Stimulated activated CD4-positive, alpha-beta T cell treated with anti-CD3 and anti-CD28 coated beads, TNF-alpha, amount 100 ng/mL, for 48 hours (primary cell): ENCODE measurements at places on chromosomes 5 and 9.

DNA sequence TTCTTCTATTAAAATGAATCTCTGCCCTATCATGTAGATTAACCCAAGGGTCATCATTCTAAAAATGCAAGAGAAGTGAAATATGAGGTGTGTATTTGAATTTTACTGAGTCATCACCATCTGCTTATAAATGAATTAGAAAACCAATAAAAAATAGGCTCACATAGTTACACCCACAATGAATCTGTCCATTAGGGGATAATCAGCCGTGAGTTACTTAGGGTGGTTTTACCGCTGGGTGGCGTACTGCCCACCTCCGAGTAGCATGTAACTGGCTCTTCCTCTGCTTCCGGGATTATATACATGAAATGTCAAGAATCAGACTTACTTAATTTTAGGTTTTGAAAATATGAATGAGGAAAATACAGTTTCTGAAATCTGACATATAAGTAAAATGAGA, 332.9 kb upstream of the CCNG1 start:
- no peak for DNase-seq

- no peak for DNase-seq
Measured at GRCh38 chr5:123209502-123210027, 120.5 kb downstream of the PRDM6 start.

- no peak for DNase-seq
Measured at GRCh38 chr9:134320868-134321471, 5.3 kb upstream of the RXRA start.

DNA sequence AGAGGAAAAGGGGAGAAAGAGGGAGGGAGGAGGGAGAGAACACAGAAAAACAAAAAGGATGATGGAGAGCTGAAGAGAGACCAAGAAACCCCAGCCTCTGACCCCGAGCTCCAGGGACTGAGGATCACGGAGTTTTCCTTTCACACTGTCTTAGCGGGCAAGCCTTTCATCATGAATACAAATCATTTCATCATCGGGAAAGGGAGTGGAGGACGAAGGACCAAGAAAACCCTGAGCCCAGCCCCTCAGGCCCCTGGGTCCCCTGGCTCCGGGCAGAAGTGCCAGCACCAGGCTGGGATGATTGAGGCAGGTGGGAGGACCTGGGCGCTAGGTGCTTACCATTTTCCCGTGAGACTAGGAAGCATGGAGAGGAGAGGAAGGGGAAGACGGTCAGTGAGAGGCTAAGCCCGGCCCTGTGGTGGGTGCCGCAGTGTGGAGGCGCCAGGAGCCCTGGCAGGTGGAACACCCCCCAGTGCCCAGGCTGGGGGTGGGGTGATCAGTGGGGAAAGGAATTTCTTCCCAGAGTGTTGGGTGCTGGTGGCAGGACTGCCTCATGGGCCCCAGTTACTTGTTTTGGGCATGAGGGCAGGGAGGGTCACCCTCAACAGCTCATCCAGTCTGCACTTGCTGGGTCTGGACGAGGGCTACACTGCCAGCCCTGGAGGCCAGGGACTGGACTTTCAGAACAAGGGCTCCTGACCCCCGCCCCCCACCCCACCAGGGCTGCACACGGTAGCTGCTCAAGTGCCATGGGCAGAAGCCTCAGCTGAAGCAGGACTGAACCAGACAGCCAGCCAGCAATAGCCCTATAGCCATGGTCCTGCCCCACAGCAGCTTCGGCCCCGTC, 49.0 kb upstream of the SARDH start:
- DNase-seq: no peak

- no peak for DNase-seq
Measured at GRCh38 chr9:33447799-33448553, 583 bp upstream of the AQP3 start.

DNA sequence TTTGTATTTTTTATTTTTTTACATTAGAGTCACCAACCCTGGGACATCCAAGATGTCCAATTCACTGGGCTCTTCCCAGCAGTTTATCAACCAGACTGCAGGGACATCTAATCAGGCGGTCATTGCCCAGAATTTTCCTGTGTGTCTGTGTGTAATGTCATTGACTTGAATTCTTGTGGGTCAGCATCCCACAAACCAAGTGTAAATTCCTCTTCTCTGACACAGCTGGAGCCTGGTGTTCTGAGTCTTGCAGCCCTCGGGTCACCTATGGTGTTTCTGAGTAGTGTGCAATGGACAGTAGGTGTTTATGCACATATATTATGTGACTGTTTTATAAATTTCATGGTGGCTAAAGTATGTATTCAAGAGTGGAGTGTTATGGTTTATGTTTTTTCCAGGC, 815.7 kb downstream of the SEMA5A start:
- no peak for DNase-seq

- DNase-seq: no peak
Measured at GRCh38 chr9:115616666-115617239, 498.8 kb upstream of the TNC start.

GRCh38 chr5:138610918-138611677, 35.9 kb upstream of the HSPA9 start:
- no peak for DNase-seq

GRCh38 chr5:152349683-152350526, 55.2 kb downstream of the NMUR2 start:
- no peak for DNase-seq

DNA sequence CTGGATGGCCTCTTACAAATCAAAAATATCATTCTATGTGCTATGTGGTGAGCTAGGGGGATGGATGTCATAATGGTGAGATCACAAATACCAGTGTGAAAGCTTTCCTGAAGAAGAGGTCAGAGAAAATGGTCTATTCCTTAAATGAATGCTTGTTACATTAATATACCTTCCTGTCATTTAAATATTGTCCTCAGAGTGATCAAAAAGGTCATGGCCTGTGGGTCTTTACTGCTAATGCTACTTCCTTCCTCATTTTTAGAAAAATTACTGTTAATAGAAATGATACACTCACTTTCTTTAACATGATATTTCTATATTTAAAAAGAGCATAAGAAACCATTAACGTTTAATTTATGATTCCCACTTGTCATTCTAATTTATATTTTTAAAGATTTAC, 9.7 kb downstream of the OMD start:
- DNase-seq: no peak

- DNase-seq: no peak
Measured at GRCh38 chr9:110109333-110110092, 98.4 kb downstream of the C9orf152 start.

GRCh38 chr5:180090769-180091546, 19.4 kb upstream of the RNF130 start:
- DNase-seq: no peak

DNA sequence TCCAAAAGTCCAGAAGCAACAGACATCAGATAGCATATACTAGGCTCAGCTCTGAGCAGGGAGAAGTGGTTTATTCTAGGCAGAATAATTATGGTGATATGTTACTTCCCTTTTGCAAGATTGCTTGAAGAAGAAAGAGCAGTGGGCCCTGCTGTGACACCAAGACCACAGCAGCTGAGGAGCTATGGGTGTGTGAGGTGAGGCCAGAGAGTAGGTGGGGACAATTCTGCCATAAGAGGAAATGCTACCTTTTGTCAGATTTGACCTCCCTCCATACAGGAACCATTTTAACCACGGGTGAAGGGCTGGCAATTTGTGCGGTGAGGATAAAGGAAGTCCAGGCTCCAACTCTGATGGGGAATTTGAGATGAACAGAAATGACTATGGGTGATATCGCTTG, 51.3 kb downstream of the TNFSF15 start:
- no peak for DNase-seq

DNA sequence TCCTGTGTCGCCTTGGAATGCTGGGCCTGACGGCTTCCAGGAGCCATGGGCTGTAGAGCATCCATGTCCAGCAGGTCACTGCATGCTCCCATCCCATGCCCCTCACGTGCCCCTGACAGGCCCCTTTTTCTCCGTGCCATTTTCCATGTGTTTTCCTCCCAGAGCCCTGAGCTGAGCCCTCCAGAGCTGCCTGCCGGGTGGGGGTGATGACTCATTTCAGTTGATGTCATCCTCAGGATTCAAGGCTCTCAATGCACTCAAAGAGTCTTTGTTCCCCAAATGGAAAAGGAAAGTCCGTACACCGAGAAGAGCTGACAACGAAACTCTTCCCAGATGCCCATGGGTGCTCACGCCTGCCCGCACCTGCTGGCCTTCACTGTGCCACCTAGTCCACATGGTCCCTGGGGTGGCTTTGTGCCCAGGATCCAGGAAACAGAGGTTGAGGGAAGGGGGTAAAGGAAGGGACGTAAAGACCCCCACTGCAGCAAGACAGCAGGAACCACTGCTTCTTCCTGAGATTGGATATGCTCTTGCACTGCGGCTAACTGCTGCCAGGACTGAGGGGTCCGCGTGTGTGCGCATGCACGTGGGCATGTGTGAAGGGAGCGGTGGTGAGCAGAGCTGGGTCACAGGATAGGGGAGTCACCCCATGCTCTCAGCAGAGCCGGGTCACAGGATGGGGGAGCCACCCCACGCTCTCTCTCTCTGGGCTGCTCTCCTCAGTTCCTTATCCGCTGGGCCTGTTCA, 27.6 kb downstream of the COL15A1 start:
- DNase-seq: no peak

GRCh38 chr9:20319641-20320337, 302.5 kb downstream of the MLLT3 start:
- no peak for DNase-seq

GRCh38 chr9:120909904-120910303, 16.7 kb downstream of the TRAF1 start:
- DNase-seq: no peak

DNA sequence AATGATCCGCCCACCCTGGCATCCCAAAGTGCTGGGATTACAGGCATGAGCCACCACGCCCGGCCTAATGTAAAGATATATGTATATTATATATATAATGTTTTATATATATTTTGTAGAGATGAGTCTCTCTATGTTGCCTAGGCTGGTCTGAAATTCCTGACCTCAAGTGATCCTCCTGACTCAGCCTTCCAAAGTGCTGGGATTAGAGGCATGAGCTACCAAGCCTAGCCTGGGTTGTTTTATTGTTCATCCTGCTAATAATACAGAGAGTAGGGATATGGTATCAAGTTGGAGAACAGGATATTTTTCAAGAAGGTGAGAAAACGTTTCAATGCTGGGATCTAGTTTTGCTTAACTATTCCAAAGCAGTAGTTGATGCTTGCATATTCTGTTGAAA, 2.9 kb downstream of the SEC24A start:
- DNase-seq: no peak

DNA sequence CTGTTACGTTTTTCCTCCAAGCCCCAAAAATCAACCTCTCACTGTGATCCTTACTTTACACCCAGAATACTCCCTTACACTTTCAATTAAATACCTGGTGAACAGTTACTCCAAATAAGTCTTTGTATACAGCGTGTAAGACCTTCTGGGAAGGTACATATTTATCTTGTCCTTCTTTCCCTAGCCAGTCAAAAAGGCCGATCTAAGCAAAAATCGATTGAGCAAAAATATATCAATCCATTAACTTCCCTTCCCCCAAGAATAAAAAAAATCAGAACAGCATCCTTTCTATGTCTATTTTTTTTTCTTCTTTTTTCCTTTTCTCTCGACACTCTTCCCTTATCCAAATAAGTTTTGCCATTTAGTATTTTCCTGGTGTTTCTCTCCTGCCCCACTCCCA, 71.3 kb downstream of the ABHD17B start:
- no peak for DNase-seq

GRCh38 chr9:122099271-122099869, 6.3 kb upstream of the TTLL11 start:
- peak; percentile 67 for DNase-seq

DNA sequence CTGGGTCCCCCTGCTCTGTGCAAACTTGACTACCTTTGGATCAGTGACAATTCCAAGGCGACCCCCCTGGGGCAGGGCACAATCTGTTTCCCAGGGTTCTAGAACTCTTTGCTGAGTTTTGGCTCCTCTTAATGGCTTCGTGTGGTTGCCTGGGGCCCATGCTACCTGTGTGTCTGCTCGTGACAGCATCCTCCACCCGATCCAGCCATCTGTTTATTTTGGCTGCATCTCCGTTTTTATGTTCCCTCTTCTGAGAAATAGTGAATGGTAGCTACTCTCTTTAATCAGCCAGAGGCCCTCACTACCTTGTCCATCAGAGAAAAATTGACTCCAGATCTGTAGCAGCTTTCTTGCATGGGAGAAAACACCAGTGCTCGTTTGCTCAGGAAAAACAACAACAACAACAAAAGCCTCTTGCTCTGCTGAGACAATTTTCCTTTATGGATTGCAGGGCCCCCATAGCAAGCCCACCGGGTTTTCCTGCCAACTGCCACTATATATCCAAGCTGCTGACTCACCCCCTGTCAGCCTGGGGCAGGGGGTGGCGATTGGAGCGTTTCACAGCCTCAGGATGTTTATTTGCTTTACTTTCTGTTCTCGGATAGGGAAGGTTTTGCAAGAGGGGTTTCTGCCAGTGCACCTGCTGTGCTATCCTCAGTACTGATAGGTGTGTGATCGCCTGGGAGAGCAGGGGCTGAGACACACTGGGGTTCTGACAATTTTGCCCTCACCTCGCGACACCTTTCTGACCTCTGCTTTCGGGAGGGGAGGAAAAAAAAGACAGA, 607.8 kb downstream of the BNC2 start:
- no peak for DNase-seq

DNA sequence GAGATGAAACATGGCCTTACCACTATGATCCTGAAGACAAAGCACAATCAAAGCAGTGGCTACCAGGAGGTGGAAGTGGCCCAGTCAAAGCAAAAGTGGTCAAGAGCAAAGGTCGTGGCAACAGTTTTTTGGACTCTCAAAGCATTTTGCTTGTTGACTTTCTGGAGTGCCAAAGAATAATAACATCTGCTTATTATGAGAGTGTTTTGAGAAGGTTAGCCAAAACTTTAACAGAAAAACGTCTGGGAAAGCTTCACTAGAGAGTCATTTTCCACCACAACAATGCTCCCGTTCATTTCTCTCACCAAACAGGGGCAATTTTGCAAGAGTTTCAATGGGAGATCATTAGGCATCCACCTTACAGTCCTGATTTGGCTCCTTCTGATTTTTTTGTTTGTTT, 33.6 kb upstream of the MAMDC2 start:
- DNase-seq: no peak

DNA sequence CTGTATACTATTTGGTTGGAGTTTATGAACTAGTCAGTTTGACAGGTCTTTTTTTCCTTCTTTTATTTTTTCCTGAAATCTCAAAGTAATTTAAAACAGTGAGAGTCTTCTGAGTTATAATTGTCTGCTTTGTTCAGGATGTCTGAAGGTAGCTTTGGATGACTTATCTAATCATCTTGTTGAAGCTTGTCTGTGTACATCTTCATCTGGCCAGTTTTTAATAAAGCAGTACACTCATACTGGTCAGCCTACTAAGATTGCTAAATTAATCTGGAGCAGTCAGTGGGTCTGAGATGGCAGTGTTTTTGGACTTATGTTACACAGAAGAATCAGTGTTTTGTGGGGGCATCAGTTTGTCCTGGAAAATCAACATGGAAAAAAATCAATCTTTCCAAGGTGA, 482.4 kb downstream of the CDH10 start:
- no peak for DNase-seq

- DNase-seq: no peak
Measured at GRCh38 chr9:134980991-134981390, 63.3 kb upstream of the FCN1 start.

- DNase-seq: no peak
Measured at GRCh38 chr5:1111241-1111726, 579 bp downstream of the SLC12A7 start.

- no peak for DNase-seq
Measured at GRCh38 chr5:67728326-67728890, 487.1 kb upstream of the PIK3R1 start.

- no peak for DNase-seq
Measured at GRCh38 chr5:45509371-45509770, 186.8 kb downstream of the HCN1 start.

- no peak for DNase-seq
Measured at GRCh38 chr9:121034529-121034928, 15.5 kb downstream of the C5 start.

GRCh38 chr5:139177809-139178588, 20.2 kb downstream of the SIL1 start:
- no peak for DNase-seq
